Activated CD4-positive, alpha-beta T cell treated with anti-CD3 and anti-CD28 coated beads, Interleukin-2, amount 10 ng/mL, durations not matched to agents 24 days and 14 days (primary cell): ENCODE measurements at places on chromosomes 1 and 21.

- no peak for DNase-seq
These were observed 534 bp downstream of the DNAJC28 start for GRCh38 chr21:33490991-33491372.

GRCh38 chr1:187264995-187265602 lies 436.4 kb downstream of the PLA2G4A start:
- no peak for DNase-seq

GRCh38 chr1:23931491-23931880 lies 18.3 kb upstream of the CNR2 start:
- DNase-seq = no peak

DNA sequence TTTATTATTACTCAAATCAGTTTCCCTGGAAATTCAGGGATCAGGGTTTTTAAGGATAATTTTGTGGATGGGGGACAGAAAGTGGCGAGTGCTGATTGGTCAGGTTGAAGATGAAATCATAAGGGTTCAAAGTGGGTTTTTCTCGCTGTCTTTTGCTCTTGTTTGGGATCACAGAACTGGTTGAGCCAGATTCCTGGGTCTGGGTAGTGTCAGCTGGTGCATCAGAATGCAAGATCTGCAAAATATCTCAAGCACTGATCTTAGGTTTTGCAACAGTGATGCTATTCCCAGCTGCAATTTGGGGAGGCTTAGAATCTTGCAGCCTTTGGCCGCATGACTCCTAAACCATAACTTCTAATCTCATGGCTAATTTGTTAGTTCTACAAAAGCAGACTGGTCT lies 9.3 kb downstream of the CHI3L2 start:
- no peak for DNase-seq

DNA sequence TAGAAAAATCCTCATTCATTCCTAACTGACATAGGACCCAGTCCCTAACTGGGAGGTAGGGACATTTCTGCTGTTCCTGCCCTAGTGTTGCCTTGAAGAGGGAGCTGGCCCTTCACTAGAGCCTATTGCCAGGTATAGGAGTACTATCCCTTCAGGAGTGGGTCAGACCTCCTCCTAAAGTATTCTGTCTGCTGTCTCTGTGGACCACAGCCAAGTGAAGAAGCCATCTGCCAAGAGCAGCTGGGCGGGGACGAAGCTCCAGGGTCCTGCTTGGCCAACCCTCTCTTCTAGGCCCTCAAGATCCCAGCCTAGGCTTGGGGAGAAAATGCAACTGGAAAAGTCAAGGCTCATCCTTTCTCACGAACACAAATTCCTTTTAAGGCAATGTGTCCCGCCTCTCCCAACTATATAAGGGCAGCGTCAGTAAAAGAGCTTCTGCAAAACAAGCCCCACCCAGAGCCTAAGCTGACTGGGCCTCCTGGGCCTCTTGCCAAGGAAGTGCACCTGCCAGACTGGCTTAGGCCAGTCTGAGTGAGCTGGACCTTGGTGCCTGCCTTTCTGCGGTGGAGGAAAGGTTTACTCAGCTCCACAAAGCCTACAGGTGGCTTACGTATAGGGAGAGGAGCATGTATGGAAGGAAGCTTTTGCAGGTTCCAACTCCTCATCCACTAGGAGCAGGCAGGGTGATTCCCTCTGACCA lies 638 bp upstream of the TUFT1 start:
- DNase-seq = peak; percentile 77

- DNase-seq = no peak
These were observed 27.7 kb upstream of the MAGOH start for GRCh38 chr1:53266038-53266437.

DNA sequence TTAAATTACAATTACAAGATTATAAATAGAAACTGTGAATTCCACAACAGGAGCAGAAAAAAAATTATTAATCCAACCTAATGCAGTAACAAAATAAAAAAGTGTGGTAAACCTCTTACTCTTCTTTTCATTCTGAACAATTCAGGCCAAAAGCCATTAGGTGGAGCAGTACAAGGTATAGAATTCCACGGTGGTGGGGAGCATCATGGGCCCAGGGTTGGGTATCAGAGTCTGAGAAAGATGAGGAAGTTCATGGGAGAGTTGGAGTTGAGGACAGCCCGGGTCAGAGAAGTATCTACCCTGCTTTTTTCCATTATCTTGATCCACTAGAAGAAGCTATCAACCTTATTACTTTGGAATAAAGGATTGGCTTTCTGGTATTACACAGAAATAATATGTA lies 586.9 kb downstream of the AGBL4 start:
- DNase-seq = no peak

GRCh38 chr1:226064816-226065248 lies 2.3 kb downstream of the H3-3A start:
- peak; percentile 81 for DNase-seq
